ENCODE measurements at places on chromosomes 1 and 21.

DNA sequence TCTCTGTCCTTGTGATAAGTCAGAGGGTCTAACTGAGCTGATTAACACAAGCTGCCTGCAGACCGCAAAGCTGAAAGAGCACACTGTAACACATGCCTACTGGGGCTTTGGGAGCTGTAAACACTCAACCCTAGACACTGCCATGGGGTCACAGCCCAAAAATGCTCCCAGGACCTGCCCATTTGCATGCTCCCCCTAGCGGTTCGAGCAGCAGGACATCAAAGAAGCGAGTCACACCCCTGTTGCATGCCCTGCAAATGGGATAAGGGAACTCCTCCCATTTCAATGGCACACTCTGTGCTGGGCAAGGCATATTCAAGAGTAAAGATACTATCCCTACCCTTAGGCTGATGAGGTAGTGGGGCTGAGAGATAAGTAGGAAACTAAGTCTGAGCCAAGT is 22.8 kb downstream of the LCE3E start:
- no peak for DNase-seq

DNA sequence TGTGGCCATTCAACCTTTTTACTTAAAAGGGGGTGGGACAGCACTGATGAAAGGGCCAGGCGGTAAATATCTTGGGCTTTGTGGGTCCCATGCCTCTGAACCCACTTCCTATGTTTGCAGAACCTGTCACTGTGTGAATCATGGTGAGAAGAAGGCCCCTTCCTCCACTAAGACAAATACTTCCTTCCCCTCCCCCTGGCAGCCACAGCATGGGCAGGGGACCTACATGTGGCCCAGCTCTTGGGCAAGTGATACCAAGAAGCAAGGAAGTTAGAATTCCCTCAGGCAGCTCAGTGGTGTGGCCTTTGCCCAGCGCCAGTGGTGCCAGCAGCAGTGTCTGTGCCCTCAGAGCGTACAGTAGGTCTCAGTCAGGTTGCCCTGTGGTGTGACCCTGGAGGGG is 168.6 kb downstream of the TRIM33 start:
- no peak for DNase-seq

DNA sequence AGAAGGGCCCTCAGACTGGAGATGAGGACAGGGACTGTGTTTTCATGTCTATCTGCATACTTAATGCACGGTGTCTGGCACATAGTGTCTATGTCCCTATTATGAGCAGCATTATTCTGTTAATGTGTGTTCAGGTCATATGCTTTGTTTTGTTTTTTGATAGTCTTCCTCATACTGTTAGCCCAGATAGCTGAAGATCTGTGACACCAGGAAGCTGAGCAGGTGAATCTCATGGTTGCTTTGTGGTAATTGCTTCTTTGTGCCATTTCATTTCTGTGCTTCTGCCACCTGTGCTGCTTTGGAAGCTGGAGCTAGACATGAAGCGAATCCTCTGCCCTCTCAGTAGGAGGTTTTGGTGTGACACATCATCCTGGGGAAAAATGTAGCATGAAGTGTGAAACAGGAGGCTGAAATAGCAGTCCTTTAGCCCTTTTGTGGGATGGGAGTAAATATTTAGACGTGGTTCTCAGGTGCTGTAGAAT is 15.8 kb downstream of the SMAP2 start:
- no peak for DNase-seq

DNA sequence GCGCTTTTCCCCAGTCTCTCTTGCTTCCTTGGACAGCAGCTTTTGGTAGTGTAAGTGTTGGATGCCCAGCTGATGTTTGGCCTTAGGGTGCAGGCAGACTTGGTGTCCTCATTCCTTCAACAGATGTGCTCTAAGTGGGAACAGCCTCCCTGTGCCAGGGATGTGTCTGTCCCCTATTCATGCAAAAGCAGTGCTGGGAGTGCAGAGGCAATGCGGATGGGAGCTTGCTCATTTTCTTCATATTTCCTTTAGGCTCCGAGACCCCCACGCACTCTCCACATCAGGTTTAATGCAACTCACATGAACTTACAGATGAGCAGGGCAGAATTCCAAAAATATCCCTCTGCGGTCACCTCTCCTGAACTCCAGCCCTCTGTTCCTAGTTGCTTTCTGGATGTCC is 96.1 kb downstream of the IER5 start:
- DNase-seq: no peak

GRCh38 chr1:6004412-6005123 is 12.3 kb upstream of the NPHP4 start:
- DNase-seq: no peak

All from stimulated activated CD8-positive, alpha-beta memory T cell treated with anti-CD3 and anti-CD28 coated beads, Interleukin-4, amount 100 ng/mL, for 1 hour (primary cell).